ENCODE measurements at places on chromosomes 2 and 18.

DNA sequence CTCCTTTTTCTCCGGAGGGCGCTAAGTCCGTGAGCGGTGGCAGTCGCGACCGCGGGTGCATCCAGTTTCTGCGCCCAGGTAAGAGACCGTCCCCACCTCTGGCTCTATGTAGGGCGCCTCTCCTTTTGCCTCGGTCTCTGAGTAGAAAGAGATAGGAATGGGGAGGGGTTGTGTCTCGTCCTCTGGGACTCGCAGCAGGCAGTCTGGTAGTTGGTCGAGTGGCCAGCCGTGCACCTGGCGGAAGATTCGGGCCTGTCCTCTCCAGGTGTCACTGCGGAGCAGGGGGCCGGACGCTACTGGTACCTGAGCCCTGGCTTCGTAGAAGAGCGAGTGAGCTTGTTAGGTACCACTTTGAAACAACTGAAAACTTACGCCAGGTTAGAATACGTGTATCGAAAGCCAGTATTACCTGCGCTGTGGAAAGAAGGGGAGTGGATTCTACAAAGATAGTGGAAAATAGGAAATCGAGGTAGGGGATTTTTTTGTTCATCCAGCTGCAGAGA lies 403 bp downstream of the MAP2 start:
- peak; percentile 63 for DNase-seq

DNA sequence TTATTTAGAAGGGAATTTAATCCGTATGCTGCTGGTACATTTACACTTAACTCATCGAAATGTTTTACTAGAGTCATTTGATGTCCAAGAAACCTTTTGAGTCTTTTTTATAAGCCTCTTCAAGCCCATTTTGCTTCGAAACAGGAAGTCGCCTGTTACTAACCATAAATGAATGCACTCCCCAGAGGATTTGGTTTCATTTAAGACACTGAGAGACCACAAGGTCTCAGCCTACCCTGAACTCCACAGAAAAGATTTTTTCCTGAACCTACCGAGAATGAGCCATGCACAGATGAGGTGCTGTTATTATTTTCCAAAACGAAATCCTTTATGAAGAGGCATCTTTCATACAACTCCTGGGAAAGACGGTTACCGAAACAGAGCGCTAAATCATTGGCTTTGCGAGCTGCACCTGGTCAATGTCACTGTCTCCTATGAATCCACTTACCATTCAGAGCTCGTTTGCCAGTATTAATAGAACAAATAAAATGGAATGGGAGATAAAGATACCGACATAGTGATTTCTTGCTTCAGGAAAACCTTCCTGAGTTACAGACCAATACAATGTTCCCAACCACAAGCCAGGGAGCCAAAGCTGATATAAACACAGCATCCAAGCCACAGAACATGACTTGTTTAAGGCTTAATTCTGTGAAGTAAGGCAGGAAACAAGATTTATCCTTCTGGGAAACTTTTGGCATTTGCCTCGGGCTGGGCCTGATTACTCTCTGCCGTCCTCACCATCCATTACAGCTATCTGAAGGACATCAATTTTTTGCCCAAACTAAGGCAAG lies 382.1 kb downstream of the OSR1 start:
- no peak for DNase-seq

- no peak for DNase-seq
Measured at GRCh38 chr2:71892896-71893295, 254.8 kb downstream of the CYP26B1 start.

GRCh38 chr2:148613231-148614013 lies 31.1 kb upstream of the EPC2 start:
- no peak for DNase-seq

GRCh38 chr2:1992280-1992679 lies 248.0 kb upstream of the PXDN start:
- DNase-seq: no peak

Measured in NCI-H524 (cell line).